Kasumi-1 (cell line): ENCODE measurements at places on chromosomes 4 and X.

- DNase-seq = no peak
Observed at GRCh38 chrX:103107836-103108235, 14.9 kb upstream of the NXF3 start.

DNA sequence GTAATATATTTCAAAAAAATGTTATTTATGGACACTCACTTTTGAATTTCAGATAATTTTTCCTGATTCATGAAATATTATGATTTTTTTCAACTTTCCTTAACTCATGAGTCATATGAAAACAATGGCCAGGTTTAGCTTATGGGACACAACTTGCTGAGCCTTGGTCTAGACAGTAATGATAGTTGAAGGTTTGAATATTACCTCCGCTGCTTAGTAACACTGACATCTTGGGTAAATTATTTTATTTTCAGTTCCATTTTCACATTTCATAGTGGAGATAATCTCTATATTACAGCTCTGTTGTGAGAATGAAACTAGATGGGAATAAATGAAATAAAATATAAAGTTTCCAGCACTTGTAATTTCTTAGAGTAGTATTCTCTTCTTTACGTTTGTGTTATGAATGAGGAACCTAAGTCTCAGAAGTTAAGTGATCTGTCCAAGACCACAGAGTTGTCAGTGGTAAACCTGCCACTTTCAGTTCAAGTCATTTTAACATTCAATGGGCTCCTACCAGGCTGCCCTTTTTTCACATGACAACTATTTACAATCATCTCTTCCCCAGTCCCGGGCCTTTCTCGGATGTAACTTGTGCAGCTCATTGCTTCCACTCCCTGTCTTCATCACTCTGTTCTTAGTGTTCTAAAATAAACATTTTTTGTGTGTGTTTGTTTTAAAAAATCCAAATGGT lies 46.8 kb upstream of the GC start:
- no peak for DNase-seq

- DNase-seq = no peak
Observed at GRCh38 chr4:119587796-119588195, 40.8 kb downstream of the PDE5A start.

- DNase-seq = no peak
Observed at GRCh38 chr4:6658597-6659075, 18.2 kb downstream of the MRFAP1 start.

DNA sequence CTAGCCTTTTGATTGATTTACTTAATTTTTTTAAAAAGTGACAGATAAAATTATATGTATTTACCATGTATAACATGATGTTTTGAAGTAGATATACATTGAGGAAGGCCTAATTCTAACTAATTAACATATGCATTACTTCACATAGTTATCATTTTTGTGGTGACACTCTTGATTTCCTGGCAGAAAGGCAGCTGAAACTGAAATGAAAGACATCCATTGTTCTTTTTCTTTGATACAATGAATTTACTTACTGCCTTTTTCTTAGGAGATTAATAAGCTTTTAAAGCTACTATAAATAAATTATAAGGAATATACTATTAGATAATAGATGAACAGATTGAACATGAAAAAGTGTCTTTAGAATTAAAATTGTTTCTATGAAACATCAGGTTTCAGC lies 26.7 kb downstream of the ANKRD50 start:
- no peak for DNase-seq

- DNase-seq = no peak
Observed at GRCh38 chr4:94370533-94371254, 28.1 kb upstream of the HPGDS start.

- DNase-seq = no peak
Observed at GRCh38 chr4:78710536-78710935, 65.6 kb upstream of the BMP2K start.

DNA sequence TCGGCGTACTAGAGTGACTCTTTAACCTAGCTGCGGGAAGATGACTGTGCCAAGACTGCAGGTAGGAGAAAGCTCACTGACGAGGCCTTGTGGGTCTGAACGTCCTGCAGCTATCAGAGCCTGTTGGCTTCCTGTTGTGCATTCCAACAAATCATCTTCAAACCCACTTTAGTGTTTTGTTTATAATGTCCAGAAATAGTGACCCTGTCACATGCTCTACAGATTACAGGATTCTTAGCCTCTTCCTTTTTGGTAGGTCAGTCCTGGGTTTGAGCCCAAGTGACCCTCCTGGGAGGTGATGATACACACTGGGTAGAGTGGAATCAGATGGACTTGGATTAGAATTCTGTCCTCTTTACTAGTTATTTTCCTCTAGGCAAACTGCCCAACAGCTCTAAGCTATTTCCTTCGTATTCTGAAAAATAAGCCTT lies 33.2 kb downstream of the HTT start:
- DNase-seq = no peak

DNA sequence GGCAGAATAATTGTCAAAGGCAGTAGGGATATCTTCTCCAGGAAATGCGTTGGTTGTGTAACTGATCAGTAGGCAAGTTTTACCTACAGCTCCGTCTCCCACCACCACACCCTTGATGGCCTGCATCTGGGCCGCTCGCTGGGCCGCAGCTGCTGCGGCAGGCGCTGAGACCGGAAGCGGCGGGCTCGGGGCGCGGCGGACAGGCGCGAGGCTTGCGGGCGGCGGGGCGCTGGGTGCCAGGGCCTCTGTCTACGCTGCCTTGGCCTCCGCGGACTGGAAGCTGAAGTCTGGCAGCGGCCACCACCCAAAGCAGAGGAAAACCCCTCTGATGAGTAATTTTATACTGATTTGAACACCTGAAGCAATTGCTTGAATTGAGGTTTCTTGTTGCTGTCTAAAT lies 124.2 kb upstream of the ZIC3 start:
- DNase-seq = no peak
